ENCODE measurements at places on chromosomes 1 and 21.

DNA sequence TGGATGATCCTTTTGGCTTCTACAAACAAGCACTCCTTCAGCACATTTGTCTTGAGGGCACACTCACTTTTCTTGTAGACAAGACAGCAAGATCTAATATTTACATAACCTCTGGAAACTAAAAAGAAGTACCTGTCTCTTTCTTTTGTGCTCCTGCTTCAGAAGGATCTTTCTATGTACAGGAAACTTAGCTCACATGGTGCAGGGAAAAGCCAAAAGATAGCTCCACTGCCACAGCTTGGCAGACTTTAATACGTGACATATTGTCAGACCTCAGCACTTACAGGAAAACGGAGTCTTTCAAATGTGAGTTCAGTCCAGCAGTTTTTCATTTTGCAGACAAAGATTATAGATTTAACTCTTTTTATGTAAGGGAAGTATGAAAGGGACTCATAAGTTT, 225.5 kb upstream of the SAMSN1 start:
- DNase-seq: no peak

GRCh38 chr1:47684518-47684917, 246.7 kb downstream of the FOXD2 start:
- DNase-seq: no peak

DNA sequence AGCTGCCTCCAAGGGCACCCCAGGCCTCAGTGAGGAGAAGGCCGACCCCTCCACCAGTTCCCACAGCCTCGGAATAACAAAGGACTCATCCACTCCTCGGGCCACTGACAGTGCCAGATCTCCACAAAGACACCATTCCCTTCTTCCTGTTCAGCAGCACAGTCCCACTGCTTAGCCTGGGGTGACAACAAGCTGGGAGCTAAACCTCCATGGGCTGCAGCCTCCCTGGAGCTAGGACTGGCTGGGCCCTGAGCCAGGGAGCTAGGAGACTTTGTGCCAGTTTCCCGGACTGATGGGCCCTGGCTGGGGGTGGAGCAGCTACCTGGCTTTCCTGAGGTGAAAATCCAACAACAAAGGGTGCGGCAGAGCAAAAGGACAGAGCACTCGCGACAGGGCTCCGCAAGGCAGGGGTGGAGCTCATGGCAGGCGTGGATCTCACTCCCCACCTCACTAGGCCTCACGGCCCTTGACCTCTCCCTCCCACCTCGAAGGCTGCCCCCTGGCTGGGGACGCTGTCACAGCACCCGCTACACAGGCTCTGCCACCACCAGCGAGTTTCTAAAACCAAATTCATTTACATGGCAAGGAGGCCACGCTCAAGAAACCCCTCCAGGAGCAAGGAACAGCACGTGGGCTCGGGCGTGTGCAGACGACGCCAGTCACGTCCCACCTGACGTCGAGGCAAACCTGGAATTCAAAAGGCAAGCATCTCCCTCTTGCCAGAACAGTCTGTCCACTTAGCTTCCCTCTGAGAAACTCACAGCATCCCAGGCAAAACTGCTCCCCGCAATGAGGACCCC, 13.8 kb downstream of the SLC35E2B start:
- DNase-seq: peak; percentile 55

DNA sequence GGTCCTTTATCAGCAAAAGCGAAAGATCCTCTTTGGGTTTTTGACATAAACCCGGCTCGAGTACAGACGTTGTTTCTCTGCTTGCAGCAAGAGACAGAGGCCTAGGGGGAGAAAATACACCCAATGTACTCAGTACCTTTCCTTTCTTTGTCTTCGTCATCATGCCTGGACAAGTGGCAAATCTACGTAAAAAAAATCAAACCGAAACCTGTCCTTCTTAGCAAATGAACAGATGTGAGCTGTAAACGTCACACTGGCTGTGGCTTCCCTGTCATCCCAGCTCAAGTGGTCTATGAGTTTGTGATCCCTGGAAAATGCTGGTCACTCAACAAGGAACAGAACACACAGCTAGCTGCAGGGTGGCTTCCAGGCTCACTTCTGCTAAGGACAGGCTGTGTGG, 39.9 kb downstream of the STPG1 start:
- DNase-seq: no peak

DNA sequence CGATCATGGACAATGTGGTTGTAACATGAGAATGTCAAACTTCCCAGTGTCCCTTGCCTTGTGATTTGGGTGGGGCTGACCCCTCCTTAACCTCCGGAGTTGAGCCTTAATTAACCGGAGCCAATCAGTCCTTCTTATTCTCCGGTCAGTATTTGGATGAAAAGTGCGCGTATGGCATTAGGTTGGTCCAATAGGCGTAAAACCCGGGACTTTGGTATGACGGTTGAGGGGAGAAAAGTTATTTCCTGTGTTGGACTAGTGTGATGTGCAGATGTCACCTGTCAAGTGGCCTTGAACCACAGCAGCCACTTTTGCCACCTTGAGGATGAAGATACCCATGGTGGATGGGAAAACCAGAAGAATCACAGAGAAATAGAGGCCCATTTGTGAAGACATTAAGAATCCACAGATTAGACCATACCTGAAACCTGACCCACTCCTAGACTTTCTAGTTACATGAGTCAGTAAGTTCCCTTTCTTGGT, 5.1 kb downstream of the PAFAH2 start:
- DNase-seq: no peak

DNA sequence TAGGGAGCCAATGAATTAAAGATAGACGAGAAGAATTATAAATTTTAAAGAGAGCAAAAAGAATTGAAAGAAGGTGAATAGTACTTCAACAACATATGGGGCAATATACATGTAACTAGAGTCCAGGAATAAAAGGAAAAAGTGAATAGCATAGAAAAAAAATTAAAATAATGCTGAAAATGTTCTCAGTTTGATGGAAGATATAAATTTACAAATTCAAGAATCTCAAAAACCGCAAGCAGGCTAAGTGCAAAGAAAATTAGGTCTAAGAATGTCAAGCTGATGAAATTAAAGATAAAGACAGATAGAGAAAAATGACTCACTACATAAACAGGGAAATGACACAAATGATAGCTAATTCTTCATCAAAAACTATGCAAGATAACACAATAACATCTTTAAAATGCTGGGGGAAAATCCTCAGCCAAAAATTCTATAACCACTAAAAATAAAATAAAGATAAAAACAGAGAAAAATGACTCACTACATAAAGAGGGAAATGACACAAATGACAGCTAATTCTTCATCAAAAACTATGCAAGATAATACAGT, 326.3 kb downstream of the TBX15 start:
- DNase-seq: no peak

DNA sequence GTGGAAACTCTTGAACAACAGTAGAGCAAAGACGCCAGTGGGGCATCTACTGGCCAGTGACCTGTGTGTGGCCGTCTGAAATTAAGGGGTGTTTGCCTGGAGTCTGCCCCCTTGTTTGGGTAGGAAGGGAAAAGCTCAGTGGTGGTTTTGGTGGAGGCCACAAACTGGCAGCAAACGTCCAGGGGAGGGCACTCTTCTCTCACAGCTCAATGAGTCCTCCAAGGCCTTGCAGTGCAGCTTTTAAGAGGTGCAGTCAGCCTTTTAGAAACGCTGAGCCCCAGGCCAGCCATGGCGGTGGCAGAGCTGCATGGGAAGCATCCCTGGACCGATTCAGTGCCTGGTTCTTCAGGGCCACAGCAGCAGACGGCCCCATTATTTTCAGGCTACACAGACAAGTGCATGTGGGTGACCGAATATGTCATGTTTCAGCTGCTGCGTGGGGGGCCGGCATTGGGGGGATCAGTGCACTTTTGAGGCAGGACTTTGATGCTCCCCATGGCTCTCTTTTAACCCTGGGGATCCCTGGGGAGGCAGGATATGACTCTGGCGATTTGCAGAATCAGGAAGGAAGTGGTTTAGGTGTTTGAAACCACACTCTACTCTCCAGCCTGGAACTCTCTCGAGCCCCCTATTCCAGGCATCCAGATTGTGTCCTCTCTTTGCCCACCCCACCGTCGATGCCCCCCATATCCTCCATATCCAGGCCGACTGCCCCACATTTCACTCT, 414.0 kb downstream of the PRDM2 start:
- no peak for DNase-seq

GRCh38 chr1:184889902-184890301, 84.4 kb downstream of the NIBAN1 start:
- no peak for DNase-seq

GRCh38 chr1:106986603-106987002, 69.9 kb upstream of the PRMT6 start:
- no peak for DNase-seq

DNA sequence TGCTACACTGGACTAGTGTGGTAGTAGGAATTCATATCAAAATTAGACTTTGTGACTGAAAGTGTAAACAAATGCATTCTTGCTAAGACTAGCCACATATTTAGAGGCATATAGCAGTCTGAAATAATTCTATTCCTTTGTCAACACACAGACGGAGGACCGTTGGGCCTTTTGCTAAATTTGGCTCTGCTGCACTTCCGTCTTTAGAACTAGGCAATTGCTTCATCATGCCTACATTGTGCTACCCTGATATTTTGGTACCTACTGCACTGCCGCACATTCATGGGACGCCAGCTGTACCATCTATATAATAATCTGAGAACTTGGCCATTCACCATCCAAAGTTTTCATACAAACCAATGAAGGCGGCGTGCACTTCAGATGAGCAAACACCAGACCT, 346.8 kb downstream of the KIF26B start:
- DNase-seq: no peak

DNA sequence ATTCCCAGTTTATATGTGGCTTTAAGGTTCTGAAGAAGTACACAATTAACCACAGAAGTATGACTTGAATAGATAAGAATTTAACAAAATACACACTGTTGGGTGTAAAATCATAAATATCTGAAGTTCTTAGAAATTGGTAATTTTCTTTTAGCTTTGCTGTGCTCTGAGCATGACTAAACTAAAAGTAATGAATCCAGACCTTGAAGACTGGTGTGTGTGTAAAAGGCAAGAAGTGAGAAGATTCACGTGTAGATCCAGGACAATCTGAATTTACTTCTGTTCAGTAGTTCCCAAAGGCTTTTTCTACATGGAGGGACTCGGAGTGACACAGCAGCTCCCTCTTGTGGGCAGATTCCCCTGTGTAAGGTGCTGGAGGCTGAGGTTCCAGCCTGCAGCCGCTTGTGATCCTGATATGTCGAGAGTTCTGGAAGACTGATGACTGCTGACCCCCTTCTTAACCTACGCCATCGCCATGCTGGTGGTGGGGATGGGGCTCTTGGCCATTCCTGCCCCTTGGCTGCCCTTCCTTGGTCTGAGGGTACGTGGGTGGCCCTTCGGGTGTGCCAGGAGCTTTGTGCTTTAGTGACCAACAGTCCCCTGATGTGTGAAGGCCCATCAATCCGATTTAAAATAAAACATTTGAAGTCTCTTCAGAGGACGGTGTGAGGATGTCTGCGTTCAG, 62.7 kb downstream of the ADARB1 start:
- DNase-seq: peak; percentile 38

DNA sequence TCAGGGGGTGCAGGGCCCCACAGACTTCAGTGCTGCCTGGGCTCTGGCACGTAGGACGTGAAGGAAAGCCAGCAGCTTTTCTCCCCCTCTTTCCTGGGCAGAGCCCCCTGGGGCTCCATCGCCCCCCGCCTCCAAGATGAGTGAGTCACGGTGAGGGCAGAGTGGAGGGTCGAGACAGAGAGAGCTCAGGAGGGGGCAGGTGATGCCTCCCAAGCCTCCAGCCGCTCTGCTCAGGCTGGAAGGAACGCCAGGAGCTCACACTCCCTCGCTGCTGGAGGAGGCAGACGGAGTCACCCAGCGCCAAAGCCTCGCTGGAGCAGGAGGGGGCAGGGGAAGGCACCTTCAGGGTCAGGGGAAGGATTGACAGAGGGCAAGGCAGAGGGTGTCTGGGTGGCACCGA, 119.5 kb downstream of the CASZ1 start:
- no peak for DNase-seq

DNA sequence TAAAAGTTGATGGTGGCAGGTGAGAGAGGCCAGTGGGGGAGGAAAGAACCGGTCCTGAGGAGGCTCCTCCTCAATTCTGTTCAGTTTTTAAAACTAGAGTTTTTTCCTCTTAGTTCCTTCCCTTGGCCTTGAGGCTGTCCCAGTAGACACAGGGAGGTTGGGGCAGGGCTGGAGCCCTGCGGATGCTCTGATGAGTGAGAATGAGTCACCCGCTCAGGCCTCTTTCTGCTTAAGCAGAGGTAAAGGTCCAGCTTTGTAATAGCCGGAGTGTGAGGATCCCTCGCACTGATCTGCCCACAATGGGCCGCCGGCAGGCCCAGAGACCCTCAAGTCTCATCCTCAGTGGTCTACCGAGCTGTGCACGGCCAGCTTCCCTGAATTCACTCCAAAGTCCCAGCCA, 49.6 kb upstream of the IRF2BP2 start:
- DNase-seq: no peak

- DNase-seq: no peak
Measured at GRCh38 chr1:39933956-39934941, 20.7 kb upstream of the MFSD2A start.

DNA sequence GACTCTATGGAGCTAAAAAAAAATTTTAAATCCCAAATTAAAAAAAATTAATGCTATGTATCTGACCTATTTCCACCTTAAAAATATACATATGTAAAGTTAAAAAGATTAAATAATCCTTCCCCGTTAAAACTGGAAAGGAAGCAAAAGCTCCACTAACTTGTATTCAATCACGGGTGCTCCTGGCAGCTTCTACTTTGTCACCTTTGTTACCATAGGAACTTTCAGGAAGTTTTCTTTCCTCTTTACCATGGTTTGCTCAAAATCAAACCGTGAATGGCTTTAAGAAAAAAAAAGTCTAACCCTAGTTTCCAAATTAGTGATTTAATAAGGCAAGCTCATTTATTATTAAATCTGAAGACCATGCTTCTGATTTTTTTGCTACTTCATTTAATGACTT, 3.5 kb downstream of the GPATCH2 start:
- DNase-seq: no peak

- DNase-seq: no peak
Measured at GRCh38 chr1:118101999-118102398, 83.0 kb downstream of the SPAG17 start.

DNA sequence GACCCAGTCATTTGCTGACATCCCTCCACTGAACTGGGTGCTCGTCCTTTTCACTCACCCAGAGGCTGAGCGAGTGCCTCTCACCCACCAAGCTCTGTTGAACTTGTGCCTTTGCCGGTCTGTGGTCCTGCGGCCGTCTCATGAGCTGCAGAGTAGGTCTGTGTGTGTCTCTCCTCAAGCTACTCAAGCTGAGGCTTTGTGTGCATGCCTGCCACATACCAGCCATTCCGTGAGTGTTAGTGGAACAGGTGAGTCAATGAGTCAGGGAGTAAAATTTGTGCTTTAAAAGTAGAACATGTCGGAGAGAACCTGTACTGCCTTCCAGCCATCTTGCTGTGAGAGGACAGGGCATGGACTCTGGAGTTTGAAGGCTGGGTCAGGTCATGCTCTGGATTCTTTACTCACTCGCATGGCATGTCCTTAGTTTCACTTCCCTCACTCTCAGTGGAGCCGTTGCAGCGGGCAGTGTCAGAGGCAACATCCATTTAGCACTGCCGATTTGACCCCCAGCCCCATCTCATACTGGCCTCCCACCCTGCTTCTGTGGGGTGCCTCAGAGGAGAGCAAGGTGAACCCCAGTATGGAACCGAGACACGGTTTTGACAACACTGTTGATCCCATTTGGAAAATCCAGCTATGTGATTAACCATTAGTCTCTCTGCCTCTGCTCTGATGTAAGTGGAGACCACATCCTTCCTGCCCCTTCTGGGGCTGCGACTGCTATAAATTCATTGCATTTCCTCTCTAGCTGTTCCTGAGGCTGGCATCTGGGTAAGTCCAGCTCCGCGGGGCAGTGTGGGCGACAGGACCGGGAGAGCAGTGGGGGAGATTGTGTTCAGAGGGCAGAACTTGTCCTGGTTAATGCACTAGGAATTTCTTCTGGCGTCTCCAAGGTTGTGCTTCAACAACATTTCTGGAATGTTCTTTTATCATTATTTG, at the start of gene NLRP3:
TSS of gene NLRP3 (plus strand) at position 751 of the 939 bp plus-strand sequence. CDS start 2,628 bp downstream, outside the sequence.
- DNase-seq: no peak
